Progenitor cell of endocrine pancreas (in vitro differentiated cells): ENCODE measurements at places on chromosomes 16 and 17.

DNA sequence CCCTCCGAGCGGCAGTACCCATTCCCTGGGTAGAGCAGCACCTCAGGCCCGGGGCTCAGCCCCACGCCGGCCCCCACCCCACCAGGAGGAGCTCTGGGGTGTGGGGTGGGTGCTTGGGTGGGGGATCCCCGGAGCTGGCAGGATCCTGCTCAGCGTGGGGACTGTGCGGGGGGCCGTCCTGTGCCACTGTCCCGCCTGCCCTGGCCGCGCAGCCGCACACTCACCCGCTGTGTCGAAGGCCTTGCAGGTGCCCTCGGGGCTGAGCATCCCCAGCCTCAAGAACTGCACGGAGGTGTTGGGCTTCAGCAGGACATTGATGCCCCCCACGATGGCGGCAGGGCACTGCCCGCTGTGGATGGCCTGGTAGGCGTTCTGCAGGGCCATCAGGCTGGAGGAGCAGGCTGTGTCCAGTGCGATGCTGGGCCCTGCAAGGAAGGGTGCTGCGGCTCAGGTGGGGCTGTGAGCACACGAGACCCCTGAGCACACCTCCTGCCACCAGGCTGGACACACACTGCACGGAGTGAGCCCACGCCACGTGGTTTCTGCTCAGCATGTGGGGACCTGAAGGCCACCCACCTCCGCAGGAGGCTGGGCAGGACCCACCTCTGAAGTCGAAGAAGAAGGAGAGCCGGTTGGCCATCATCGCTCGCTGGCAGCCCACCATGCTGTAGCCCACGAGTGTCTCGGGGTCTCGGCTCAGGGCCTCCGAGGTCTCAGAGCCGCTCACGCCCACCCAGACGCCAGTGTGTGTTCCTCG, 4.9 kb downstream of the FASN start:
- no peak for DNase-seq

- no peak for DNase-seq
These were observed 96.5 kb downstream of the WSCD1 start for GRCh38 chr17:6166492-6167179.

- DNase-seq: no peak
These were observed 25.8 kb upstream of the GINS3 start for GRCh38 chr16:58366247-58367031.

- no peak for DNase-seq
These were observed 6.6 kb downstream of the SREBF1 start for GRCh38 chr17:17830269-17830567.

DNA sequence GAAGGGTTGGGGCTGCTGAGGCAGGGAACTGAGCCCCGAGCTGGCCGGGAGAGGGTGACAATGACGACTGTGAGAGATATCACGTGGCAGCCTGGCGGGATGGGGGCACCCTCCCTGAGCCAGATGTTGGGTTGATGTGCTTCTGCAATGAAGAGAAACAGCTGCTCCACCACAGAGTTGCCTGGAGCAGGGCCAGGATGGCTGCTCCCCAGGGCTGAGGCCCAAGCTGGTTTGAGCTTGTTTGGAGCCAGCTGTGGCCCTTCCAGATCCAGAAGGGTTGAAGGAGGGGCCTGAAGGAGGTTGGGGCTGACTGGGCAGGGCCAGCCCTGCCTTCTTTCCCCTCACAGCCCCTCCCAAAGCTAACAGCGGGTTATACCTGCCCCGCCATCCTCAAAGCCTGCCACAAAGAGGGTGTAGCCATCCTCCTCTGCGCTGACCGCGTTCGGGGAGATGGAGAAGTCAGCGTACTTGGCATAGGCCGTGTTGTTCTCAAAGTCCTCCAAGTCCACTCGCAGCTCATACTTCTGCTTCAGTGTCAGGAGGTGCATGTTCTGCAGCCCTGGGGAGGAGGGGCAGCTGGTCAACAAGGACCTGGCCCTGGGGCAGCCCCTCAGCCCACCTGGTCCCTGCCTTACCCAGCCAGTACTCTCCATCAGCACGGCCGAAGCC, 2.1 kb downstream of the MFAP4 start:
- no peak for DNase-seq

DNA sequence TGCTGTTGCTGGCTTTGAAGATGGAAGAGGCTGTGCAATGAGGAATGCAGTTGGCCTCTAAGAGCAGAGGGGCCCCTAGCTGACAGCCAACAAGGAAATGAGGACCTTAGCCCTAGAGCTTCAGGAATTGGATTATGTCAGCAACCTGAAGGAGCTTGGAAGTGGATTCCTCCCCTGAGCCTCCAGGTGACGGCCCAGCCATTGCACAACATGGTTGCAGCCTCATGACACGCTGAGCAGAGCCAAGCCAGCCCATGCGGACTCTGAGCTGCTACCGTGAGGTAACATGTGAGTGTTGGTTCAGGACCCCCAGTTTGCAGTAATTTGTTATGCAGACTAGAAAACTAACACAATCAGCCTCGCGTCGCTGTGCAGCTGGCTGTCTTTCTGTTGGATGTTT, 20.2 kb downstream of the CCDC42 start:
- DNase-seq: no peak

- no peak for DNase-seq
These were observed 16.8 kb downstream of the NQO1 start for GRCh38 chr16:69709456-69710084.

GRCh38 chr17:79702034-79702433, 28.7 kb upstream of the ENPP7 start:
- no peak for DNase-seq
